Skin of body (tissue), 3 donors: ENCODE measurements at places on chromosomes 13 and 19. TPM values are rescaled to one million over a fixed set of nuclear protein-coding genes. Genes with fewer than 3 reads are reported as not detected.

The KIR3DL1 gene
- not detected for total RNA-seq

The C19orf33 gene
- total RNA-seq, result 18.3 TPM

- DNase-seq, result no peak
Measured at GRCh38 chr13:71464686-71465085, 402.3 kb downstream of the DACH1 start.

GRCh38 chr19:5563935-5564612 lies 3.7 kb downstream of the TINCR start:
- DNase-seq, result no peak

DNA sequence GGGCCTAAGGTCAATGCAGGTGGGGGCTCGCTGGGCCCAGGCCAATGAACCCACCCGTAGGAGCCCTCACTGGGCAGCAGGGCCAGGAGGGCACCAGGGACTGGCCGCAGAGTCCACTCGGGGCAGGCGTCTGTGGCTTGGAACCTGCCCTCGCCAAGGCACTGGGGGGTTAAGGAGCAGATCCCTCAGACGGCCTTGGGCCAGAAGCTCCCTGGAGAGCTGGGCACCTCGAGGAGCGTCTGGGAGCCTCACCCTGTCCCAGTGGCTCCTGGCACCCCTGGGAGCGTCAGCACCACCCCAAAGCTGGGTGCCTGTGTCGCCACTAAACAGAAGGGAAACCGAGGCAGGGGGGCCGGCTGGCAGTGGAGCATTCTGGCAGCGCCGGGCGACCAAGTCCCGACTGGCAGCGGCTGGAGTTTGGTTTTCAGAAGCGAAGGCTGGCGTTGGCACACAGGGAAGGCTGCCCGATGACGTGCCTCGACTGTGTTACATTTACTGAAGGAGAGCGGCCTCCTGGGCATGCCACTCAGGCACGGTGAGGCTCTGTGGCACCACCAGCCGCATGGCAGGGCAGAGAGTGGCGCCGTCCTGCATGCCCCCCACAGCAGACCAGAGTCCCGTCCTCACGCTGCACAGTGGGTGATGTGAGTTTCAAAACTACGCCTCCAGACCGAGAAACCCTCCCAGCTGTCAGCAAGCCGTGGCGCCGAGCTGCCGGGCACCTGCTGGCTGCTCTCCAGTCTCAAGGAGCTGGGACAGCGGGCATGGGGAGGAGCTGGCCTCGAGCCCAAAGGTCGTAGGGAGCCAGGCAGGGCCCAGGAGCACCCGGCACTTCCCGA lies 9.2 kb upstream of the MEX3D start:
- no peak for DNase-seq

GRCh38 chr13:25001476-25002206 lies 94.3 kb upstream of the PABPC3 start:
- DNase-seq, result no peak
